Liver (tissue), 10 donors: ENCODE measurements at places on chromosomes 1 and 21.

GRCh38 chr1:166906647-166907046 is 30.6 kb upstream of the TADA1 start:
- no peak for DNase-seq

GRCh38 chr1:162823231-162823630 is 32.7 kb downstream of the HSD17B7 start:
- no peak for DNase-seq

GRCh38 chr1:94401206-94401605 is 17.0 kb upstream of the ABCD3 start:
- DNase-seq = no peak

GRCh38 chr1:198283222-198283621 is 126.4 kb downstream of the NEK7 start:
- no peak for DNase-seq

GRCh38 chr21:43733529-43734071 is 14.7 kb downstream of the PDXK start:
- DNase-seq = no peak

DNA sequence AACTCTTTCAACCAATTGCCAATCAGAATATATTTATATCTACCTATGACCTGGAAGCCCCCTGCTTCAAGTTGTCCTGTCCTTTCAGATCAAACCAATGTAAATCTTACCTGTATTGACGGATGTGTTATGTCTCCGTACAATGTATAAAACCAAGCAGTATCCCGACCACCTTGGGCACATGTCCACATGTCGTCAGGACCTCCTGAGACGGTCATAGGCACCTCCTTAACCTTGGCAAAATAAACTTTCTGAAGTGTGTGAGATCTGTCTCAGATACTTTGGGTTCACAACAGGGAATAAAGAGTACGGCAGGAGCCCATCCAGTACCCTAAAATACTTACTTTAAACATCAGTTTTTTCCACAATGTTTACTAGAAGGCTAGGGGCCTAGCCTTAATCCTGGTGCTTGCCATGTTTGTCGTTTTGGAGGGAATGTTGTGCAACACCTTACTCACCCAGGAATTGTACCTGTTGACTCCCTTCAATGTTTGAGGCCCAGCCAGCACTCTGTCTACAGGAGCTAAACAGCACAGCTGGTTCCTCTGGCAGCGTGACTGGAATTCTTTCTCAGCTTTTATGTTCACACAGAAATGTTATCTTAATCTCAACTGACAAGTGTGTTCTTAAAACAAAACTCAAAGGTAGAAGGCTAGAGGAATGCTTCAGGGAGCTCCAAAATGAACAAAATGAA is 90.8 kb upstream of the USP25 start:
- no peak for DNase-seq

DNA sequence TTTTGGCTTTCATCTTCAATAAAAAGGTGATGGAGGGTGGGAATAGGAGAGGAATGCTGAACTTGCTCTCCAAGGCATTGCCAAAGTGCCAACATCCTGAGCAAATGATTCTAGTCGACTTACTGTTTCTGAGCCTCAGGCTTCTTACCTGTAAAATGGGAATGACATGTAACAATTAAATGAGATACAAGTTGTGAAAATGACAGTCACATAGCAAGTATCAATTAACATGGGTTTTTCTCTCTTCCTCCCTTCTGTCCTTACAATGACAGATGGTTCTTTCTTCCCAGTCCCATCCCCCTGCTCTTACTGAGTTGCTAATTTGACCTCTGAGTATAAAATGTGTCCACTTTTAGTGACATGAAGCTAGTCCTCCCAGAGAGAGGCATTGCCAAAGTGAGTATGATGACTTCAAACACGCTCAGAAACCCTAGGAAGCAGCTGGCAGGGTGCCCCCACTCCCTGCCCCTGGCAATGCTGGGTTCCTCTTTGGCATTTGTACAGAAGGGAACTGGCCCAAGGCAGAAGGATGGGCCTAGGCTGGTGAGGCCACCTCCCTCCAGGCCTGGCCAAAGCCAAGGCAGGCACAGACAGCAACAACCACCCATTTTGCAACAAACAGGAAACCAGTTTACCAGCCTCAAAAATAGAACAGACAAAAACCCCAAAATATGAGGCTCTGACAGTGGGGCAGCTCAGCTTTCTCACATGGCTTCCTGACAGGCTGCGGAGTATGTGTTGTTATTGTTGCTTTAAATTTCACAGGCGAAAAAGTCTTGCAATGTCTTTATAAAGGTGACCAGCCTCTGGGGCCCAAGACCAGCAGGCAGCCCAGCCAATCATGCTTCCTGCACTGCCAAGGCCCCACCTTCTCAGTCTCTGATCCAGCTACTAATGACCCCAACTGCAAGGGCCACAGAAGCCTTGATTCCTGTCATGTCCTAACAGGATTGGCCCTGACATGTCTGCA is 115.9 kb downstream of the HIVEP3 start:
- DNase-seq = no peak

GRCh38 chr1:31418626-31419323 is 5.8 kb downstream of the SERINC2 start:
- no peak for DNase-seq

- no peak for DNase-seq
Measured at GRCh38 chr21:27534206-27534605, 567.3 kb upstream of the ADAMTS5 start.

DNA sequence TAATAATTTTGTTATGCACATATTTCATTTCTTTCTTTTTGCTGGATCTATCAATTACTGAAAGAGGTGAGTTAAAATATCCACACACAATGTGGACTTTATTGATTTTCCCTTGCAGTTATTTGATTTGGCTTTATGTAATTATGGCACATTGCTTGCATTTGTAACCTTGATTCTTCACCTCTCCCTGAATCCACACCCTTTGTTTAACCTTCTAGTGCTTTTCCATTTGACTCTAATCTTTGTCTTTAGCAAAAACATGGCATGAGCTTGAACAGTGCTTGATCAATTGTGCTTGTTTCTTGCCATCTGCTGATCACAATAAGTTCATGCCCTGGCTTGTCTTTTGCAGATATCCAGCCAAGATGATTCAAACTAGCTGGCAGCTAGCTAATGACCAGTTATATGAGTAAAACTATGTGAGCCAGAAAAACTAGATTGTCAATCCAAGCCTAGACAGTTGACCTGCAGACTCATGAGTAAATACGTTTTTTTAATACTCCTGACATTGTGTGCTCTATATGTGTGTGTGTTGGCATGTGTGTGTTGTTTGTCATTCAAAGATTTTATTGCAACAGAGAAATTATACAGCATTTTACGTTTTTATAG is 899.2 kb downstream of the NCAM2 start:
- no peak for DNase-seq

GRCh38 chr1:11052839-11053757 is 6.1 kb upstream of the MASP2 start:
- no peak for DNase-seq

DNA sequence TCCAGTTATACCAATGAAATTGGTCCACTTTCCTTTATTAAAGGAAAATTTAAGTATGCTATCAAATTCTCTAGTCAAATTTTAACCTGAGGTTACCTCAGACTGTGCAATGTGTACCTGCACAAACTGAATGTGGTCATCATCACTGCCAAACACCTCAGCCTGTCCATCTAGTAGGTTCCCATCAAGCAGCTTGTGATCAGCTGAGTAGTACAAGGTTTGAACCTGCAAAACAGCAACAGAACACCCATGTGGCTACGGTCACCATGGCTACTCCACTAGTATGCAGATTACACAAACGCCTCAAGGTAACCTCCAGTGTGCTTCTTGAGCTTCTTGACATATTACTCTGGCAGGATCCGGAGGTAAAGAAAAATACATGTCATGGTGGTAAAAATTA is 11.6 kb downstream of the IVNS1ABP start:
- DNase-seq = no peak

GRCh38 chr1:32915766-32916706 is 14.8 kb upstream of the TMEM54 start:
- no peak for DNase-seq

GRCh38 chr1:39450956-39451606 is 40.4 kb upstream of the BMP8A start:
- DNase-seq = no peak

GRCh38 chr1:113141650-113142473 is 68.9 kb downstream of the LRIG2 start:
- DNase-seq = no peak

DNA sequence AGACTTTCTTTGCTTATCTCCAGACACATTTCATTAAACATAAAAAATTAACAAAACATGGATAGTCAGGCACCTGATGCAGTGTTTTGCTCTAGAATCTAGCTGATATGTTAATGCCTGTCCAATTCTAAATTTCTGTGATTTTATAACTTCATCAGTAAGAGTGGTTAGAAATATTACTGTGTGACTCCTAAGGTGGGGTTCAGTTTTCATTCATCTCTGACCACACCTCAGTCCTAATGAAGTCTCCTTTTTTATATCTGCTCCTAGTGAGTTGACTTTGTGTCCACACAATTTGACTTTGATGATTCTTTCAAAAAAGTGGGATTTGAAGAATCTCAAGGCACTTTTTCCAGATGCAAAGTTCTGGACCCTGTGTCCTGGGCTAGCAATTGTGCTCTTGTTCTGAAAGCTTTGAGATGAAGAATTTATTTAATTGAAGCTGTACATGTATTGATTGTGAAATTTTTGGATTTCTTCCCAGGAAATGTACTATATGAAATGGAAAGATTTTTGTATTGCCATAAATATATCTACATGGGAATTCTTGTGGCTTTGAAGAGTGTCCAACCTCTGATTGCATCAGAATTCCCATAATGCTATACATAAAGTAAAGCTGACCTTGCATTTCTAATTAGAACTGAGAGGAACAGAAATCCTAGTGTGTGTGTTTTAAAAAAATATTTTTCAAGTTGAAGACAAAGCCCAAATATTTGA is 111.2 kb downstream of the GIPC2 start:
- no peak for DNase-seq

GRCh38 chr1:37171691-37172090 is 137.4 kb upstream of the GRIK3 start:
- DNase-seq = no peak

DNA sequence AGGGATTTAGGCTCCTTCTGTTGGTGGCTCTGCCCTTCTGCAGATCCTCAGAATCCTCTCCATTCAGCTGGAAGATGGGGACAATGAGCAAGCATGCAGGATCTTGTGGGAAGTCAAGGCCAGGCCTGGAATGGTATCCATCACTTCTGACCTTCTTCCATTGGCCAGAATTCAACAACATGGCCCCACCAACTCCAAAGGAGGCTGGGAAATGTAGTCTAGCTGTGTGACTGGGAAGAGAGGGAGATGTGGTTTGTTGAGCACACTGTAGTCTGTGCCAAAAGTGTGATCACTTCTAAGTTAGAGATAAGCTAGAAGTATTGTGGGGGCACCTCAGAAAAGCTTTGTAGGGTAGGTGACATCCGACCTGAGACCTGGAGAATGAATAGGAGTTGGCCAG is 60.4 kb upstream of the WNT4 start:
- no peak for DNase-seq

DNA sequence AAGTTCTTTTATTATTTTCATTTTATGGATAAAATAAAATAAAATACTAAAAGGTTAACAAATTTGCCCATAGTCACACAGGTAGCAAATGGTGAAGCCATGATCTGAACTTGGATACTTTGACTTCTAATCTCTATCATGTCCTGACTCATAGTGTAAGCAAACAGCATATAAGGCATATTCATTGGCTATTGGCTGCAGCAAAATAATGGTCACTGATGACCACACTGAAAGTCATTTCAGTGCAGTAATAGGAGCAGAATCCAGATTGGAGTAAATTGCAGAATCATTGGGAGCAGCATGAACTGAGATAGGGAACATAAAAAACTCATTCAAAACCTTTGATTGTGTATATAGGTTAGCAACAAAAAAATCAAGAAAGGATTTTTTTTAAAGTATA is 262.9 kb downstream of the PLA2G4A start:
- DNase-seq = no peak

DNA sequence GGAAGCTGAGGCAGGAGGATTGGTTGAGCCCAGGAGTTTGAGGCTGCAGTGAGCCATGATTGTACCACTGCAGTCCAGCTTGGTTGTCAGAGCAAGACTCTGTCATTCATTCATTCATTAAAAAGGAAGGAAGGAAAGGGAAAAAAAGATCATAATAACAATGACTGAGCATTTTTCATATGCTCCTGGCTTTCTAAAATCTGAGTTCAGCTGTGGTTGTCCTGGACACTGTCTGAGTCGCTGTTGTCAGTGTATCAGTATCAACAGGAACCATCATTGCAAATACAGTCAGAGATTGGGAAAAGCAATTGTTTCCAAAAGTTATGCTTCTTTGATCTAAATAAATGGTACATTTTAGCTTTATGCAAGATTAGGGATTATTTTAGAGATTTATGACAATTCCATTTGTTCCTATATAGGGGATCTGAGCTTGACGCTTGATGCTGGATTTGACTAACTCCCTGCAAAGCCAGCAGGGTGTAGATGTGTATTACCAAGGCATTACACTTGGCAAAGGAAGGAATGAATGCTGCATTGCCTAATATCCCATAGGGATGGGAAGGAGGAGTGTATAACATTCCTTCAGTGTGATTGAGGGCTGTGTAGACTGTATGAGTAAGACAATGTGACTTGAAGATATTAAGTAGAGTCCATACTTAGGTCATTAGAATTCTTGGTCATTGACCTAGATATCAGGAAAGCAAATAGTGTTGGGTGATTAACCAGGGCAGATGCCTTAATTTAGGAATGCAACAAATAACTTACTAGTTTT is 100.2 kb downstream of the DISP1 start:
- DNase-seq = no peak

DNA sequence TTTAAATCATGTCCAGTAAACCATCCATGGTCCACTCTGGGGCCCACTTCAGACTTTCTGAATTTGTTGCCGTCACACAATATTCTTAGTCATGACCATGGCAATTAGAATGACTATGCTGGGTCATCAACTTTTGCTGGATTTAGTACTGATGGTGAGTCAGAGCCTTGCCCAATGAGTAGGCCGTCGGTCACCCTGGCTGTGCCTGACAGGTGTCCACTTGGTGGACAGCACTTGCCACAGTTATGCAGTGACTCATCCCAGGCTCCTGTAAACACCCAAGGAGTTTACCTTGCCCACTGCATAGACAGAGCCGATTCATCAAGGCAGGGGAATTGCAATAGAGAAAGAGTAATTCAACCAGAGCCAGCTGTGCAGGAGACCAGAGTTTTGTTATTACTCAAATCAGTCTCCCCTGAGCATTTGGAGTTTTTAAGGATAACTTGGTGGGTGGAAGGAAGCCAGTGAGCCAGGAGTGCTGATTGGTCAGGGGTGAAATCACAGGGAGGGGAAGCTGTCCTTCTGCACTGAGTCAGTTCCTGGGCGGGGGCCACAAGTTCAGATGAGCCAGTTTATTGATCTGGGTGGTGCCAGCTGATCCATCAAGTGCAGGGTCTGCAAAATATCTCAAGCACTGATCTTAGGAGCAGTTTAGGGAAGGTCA is 333.8 kb downstream of the PTPRU start:
- DNase-seq = no peak

DNA sequence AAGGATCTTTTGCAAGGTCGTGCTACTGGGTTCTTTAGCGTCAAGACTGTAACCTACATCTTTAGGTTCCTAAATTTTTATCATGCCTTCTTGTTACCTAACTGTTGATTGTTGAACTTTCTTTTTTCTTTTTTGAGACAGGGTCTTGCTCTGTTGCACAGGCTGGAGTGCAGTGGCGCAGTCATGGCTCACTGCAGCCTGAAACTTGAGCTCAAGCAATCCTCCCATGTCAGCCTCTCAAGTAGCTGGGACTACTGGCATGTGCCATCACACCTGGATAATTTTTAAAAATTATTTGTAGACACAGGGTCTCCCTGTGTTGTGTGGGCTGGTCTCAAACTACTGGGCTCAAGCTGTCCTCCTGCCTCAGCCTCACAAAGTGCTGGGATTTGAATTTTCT is 52.9 kb downstream of the NFIA start:
- no peak for DNase-seq

- no peak for DNase-seq
Measured at GRCh38 chr1:70382682-70383081, 28.2 kb upstream of the ANKRD13C start.
